ENCODE measurements at places on chromosomes 3 and 15.

DNA sequence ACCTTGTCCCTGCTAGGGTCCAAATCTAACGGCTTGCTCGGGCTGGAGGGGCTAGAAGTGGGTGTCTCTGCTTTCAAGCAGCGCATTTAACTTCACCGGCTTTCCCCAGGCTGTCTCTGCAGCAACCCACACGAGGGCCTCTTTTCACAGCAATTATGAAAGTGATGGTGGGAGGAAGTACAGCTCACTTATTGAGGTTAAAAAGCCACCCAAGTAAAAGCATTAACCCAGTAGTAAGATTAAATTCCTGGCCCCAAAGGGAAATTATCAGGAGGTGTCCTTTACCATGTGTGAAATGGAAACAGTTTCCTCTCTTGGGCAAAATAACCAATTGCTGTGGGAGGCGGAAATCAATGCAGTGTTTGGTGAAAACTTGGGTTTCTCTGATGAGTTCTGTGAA is 41.1 kb downstream of the NGRN start:
- peak; percentile 16 for DNase-seq

GRCh38 chr3:12707449-12707848 is 43.5 kb upstream of the RAF1 start:
- DNase-seq = no peak

DNA sequence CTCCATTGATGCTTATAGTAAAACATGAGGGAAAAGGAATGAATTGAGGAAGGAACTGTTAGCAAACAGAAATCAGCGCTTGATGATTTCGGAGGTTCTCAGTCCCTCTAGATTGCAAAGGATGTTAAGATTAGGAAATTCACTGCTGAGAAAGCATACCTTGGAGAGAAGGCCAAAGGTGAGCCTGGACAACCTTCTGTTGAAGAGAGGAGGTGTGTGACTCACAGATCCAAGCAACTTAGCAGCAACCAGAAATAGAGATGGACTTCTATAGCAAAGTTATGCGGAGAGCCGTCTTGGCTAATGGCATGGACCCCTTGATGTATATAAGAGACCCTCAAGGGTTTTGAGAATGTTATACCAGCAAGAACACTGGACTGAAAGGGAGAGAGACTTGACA is 114.3 kb downstream of the EEFSEC start:
- no peak for DNase-seq

GRCh38 chr3:130557336-130558035 is 40.5 kb downstream of the COL6A6 start:
- no peak for DNase-seq

- no peak for DNase-seq
Measured at GRCh38 chr3:111951032-111951431, 27.8 kb upstream of the ABHD10 start.

GRCh38 chr3:95670765-95671164 is 1143.6 kb upstream of the EPHA6 start:
- DNase-seq = no peak

DNA sequence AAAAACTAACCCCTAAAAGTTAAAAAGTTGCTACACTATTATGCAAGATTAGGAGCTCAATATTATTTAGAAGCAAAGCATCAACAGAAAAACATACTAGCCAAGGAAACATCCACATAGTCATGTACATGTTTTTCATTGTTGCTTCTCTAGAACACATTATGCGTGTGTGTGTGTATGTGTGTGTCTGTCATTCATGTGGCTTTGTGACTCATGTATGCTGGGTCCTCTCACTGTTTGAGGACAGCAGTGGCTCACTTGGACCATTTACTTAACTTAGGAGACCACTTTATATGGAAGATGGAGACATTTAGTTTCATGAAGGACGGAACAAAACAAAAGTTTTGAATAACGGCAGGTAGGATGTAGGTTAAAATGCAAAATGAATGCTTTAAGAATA is 219.4 kb upstream of the THBS1 start:
- no peak for DNase-seq

DNA sequence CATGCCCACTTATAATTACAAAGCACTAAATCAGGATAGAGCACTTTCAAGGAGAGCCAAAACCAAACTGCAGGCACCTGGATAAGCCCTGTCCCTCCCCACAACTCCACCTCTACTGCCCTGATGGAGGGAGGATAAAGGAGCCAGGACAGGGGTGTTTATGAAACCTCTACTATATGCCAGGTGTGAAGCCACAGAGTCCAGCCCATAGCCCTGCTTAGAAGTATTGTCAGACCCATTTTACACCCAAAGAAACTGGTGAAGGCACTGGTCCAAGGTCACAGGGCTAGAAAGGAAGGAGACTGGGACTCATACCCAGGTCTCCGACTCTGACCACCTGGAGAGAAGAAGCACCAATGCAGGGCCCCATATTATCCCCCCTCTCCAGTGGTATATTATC is 48.7 kb downstream of the SH3BP5 start:
- no peak for DNase-seq

GRCh38 chr3:126498929-126499328 is 18.6 kb downstream of the UROC1 start:
- DNase-seq = peak; percentile 55
